SJSA1 (cell line): ENCODE measurements at places on chromosomes 11 and 22. TPM values are rescaled to one million over a fixed set of nuclear protein-coding genes. Genes with fewer than 3 reads are reported as not detected.
A peak's percentile ranks its signal among the peaks of the same experiment; 100 is the strongest.

TRIM49 gene
- total RNA-seq, result not detected in 2 replicates

YIF1A gene
- total RNA-seq, result 162 and 245 TPM in 2 replicates

- no peaks in the 10 kb centered on the region for H3K27me3 ChIP-seq
- no peaks in the 10 kb centered on the region for H3K36me3 ChIP-seq
- H3K4me3 ChIP-seq, result peak within 1 kb of the TSS; percentile 65
Observed at GRCh38 chr11:71252269-71252769, at the start of gene SHANK2. SHANK2 (minus strand) TSS chr11:71252577; CDS start chr11:71147326, 105,251 bp downstream.

DNA sequence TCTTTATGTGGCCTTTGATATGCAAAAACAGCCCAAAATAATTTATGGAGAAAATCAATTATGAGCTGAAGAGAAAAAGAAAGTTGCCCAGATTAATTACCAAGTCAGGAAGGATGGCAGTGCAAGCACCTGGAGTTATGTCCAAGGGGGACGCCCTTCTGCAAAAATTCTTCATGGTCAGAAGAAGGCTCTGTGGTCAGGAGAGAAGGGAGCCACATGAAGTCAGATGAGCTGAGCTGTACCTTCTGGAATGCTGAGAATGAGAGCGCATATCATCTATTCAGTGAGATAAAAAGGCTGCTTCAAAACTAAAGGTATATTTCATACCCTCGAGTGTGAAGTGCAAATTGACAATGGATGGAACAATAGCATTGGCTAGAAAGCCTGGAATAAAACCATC lies 607.4 kb downstream of the NTM start:
- H3K27me3 ChIP-seq, result no peaks in the 10 kb centered on the region
- DNase-seq, result peak; percentile 42
- no peak overlapping the region for H3K27ac ChIP-seq
- peaks cover 16% of the 10 kb centered on the region for H3K4me1 ChIP-seq
- no peaks in the 10 kb centered on the region for H3K36me3 ChIP-seq

DNA sequence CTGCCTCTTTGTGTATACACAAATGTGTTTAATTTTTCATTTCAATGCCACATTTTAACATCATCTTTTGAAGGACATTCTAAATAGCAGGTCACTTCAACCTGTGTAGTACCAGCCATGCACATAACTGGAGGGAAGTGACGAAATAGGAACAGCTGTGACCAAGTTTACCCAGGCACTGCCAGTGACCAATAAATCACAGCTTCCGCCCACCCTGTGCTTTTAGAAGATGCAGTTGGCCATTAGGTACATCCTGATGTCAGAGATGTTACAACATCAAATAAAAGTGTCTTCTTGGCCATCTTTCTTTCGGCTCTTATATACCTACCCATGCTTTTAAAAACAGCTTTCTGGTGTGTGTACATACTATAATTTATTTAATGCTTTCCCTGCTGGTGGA lies 7.8 kb downstream of the LDLRAD3 start:
- no peaks in the 10 kb centered on the region for H3K4me1 ChIP-seq
- DNase-seq, result no peak
- no peak overlapping the region for H3K4me3 ChIP-seq

GRCh38 chr11:106456647-106457046 lies 379.2 kb downstream of the AASDHPPT start:
- no peak overlapping the region for H3K27ac ChIP-seq
- H3K36me3 ChIP-seq, result no peaks in the 10 kb centered on the region
- H3K27me3 ChIP-seq, result no peaks in the 10 kb centered on the region
- DNase-seq, result no peak

GRCh38 chr22:19974935-19975706 lies 33.5 kb upstream of the TXNRD2 start:
- no peak overlapping the region for H3K4me3 ChIP-seq
- DNase-seq, result no peak
- no peak overlapping the region for H3K27ac ChIP-seq
- H3K27me3 ChIP-seq, result no peaks in the 10 kb centered on the region
- peaks cover 7% of the 10 kb centered on the region for H3K36me3 ChIP-seq

KRTAP5-8 gene
- total RNA-seq, result not detected in 2 replicates

APOA5 gene
- total RNA-seq, result not detected in 2 replicates

- DNase-seq, result no peak
- H3K27me3 ChIP-seq, result no peaks in the 10 kb centered on the region
- H3K36me3 ChIP-seq, result no peaks in the 10 kb centered on the region
- no peak overlapping the region for H3K4me3 ChIP-seq
Observed at GRCh38 chr11:21396342-21397008, 727.1 kb downstream of the NELL1 start.

GRCh38 chr11:112357488-112357887 lies 96.8 kb upstream of the PLET1 start:
- no peak overlapping the region for H3K27ac ChIP-seq
- no peaks in the 10 kb centered on the region for H3K36me3 ChIP-seq
- H3K4me1 ChIP-seq, result no peaks in the 10 kb centered on the region
- no peak for DNase-seq

GRCh38 chr11:14974515-14975251 lies 2.5 kb upstream of the CALCA start:
- no peaks in the 10 kb centered on the region for H3K36me3 ChIP-seq
- no peaks in the 10 kb centered on the region for H3K4me1 ChIP-seq
- peaks cover 66% of the 10 kb centered on the region for H3K27me3 ChIP-seq
- no peak overlapping the region for H3K4me3 ChIP-seq
- H3K27ac ChIP-seq, result no peak overlapping the region

FAM227A gene
- total RNA-seq, result 0.42 TPM in 1 of 2 replicates, not detected in the other

DNA sequence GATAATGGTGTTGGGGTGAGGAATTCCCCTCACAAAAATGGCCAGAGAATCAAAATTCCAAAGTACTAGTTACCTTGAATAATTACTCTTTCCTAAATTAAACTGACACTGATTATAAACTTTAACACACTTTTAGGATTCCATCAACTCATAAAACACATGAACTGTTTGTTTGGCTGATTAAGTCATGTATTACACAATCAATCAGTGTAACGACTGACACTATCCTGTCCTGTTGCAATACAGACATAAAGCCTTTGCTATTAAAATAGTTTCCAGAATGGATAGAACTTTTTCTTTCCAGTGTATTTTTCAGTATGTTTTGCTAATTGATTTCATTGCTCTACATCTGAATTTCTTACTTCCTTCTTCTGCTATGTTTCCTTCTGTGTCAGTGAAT lies 1709.4 kb upstream of the RAG2 start:
- DNase-seq, result no peak
- no peak overlapping the region for H3K4me3 ChIP-seq
- no peaks in the 10 kb centered on the region for H3K27me3 ChIP-seq
- no peaks in the 10 kb centered on the region for H3K36me3 ChIP-seq
- H3K4me1 ChIP-seq, result no peaks in the 10 kb centered on the region
- no peak overlapping the region for H3K27ac ChIP-seq

DNA sequence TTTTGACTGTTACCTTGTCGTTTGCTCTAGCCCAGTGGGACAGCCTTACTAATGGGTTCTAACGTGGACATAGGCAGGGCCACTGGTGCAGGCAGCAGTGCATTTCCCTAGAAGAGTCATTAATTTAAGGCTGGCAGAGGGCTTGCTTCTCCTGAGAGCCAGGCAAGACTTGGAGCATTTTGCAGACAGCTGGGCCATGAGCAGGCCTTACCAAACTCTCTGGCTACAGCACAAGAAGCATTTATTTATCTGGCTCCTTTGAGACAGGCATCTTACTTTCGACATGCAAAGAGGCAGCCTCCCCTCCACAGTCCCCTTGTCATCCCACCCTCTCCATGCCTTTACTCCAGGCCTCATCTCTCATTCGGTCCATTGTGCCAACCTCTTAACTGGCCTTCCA lies 139.9 kb downstream of the CSNK2A3 start:
- no peaks in the 10 kb centered on the region for H3K27me3 ChIP-seq
- no peaks in the 10 kb centered on the region for H3K4me1 ChIP-seq
- H3K4me3 ChIP-seq, result no peak overlapping the region
- no peak overlapping the region for H3K27ac ChIP-seq
- H3K36me3 ChIP-seq, result no peaks in the 10 kb centered on the region
- DNase-seq, result no peak

DNA sequence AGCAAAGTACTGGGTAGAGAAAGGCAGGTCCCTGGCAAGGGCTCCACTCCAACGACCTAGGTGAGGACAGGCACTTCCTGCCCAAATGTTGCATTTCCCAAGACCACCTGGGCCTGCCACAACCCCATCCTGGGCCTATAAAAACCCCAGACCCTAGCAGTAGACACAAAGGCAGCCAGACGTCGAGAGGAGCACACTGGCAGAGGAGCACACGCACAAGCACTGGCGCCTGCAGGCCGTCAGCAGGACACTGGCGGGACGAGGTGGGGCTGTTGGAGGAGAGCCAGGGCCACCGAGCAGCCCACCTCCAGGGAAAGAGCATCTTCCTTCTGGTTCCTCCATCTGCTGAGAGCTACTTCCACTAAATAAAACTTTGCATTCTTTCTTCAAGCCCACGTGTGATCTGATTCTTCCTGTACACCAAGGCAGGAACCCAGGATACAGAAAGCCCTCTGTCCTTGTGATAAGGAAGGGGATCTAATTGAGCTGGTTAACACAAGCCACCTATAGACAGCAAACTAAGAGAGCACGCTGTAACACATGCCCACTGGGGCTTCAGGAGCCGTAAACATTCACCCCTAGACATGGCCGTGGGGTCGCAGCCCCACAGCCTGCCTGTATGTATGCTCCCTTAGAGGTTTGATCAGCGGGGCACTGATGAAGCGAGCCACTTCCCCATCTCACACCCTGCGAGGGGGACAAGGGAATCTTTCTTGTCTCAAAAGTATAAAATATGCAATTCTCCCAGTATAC lies 89.7 kb upstream of the MTMR2 start:
- H3K4me1 ChIP-seq, result peaks cover 25% of the 10 kb centered on the region
- no peaks in the 10 kb centered on the region for H3K27me3 ChIP-seq
- no peaks in the 10 kb centered on the region for H3K36me3 ChIP-seq
- no peak for DNase-seq
- no peak overlapping the region for H3K27ac ChIP-seq
- no peak overlapping the region for H3K4me3 ChIP-seq

- peaks cover 26% of the 10 kb centered on the region for H3K4me1 ChIP-seq
- DNase-seq, result no peak
- no peaks in the 10 kb centered on the region for H3K36me3 ChIP-seq
- no peak overlapping the region for H3K27ac ChIP-seq
Observed at GRCh38 chr11:13114566-13115379, 105.7 kb downstream of the RASSF10 start.

- H3K36me3 ChIP-seq, result no peaks in the 10 kb centered on the region
- no peaks in the 10 kb centered on the region for H3K4me1 ChIP-seq
- DNase-seq, result no peak
- no peak overlapping the region for H3K27ac ChIP-seq
- H3K27me3 ChIP-seq, result no peaks in the 10 kb centered on the region
Observed at GRCh38 chr11:75762885-75763284, 5.7 kb upstream of the DGAT2 start.

GRCh38 chr22:21642584-21643448 lies 714 bp downstream of the SDF2L1 start:
- no peaks in the 10 kb centered on the region for H3K27me3 ChIP-seq
- H3K36me3 ChIP-seq, result peaks cover 24% of the 10 kb centered on the region
- peak overlapping the region; percentile 67 for H3K4me3 ChIP-seq
- peak; percentile 76 for DNase-seq
- H3K4me1 ChIP-seq, result peaks cover 14% of the 10 kb centered on the region
- H3K27ac ChIP-seq, result peak overlapping the region; percentile 55

GRCh38 chr22:48944751-48945620 lies 882.7 kb downstream of the BRD1 start:
- H3K4me1 ChIP-seq, result no peaks in the 10 kb centered on the region
- DNase-seq, result peak; percentile 35
- H3K4me3 ChIP-seq, result no peak overlapping the region
- H3K36me3 ChIP-seq, result no peaks in the 10 kb centered on the region

- H3K27ac ChIP-seq, result peak overlapping the region; percentile 99
- H3K4me3 ChIP-seq, result no peak overlapping the region
- DNase-seq, result no peak
- peaks cover 45% of the 10 kb centered on the region for H3K4me1 ChIP-seq
- no peaks in the 10 kb centered on the region; the same call in 1 of the 2 replicates for H3K36me3 ChIP-seq
- no peaks in the 10 kb centered on the region for H3K27me3 ChIP-seq
Observed at GRCh38 chr11:46249103-46249937, 28.1 kb upstream of the CREB3L1 start.

DNA sequence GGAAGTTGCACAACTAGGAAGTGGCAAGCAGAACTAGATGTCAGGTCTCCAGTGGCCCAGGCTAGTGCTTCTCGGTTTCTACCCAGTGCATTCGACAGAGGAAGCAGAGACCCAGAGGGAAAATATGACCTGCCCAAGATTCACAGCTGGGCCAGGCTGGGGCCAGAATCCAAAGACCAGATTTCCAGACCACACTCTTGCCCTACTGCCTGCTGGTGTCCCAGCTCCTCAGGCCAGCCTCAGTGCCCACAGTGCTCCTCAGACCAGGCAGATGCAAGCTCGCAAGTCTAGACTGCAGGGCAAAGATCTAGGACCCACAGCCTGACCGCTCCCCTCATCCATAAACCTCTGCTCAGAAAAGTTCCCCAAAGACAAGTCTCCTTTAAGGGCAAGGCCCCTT lies 262.6 kb downstream of the BUD13 start:
- H3K27ac ChIP-seq, result no peak overlapping the region
- no peak overlapping the region for H3K4me3 ChIP-seq
- DNase-seq, result no peak
- H3K4me1 ChIP-seq, result no peaks in the 10 kb centered on the region

DNA sequence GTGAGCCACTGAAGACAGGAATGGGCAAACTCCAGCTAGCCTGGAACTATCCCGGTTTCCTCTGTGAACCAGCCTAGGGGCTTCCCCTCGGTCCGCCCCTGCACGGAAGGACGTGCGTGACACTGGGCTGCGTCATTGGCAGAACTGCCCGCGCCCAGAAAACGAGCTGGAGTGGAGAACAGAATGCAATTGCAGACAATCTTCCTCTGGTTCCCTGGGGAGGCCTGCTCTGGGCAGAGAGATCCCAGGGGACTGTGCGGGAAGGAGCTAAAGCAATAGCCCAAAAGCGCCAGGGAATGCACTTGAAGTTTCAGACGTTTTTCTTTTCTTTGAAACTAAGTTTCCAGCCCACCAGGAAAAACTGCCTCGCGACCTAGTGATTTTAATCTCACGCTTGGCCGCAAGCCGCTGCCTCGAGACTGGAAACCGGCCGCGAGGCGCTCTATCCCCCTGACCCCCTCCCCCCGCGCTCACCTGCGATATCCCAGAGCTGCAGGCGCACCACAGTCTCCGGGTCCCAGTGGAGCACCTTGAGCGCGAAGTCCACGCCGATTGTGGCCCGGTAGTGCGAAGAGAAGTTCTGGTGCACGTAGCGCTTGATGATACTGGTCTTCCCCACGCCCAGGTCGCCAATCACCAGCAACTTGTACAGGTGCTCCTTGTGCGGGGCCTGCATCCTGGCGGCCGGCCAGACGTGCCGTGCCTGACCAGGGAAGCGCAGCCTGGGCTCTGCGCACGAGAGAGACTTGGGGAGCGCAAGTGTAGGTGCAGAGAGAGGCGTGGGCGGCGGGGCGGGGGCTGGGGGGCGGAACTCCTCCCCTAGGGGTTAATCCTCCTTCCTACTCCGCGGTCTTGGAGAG lies at the start of gene RAB38:
Gene RAB38 (minus strand): TSS at position 735 of the 860 bp plus-strand sequence. CDS start 59 bp downstream, at position 676.
- H3K27me3 ChIP-seq, result no peaks in the 10 kb centered on the region
- no peaks in the 10 kb centered on the region for H3K4me1 ChIP-seq
- no peak for DNase-seq
- no peak within 1 kb of the TSS for H3K27ac ChIP-seq
- H3K36me3 ChIP-seq, result no peaks in the 10 kb centered on the region

GRCh38 chr11:61193596-61193995 lies 9.7 kb upstream of the PGA3 start:
- no peaks in the 10 kb centered on the region for H3K36me3 ChIP-seq
- peak; percentile 49 for DNase-seq
- no peak overlapping the region for H3K4me3 ChIP-seq
- H3K27ac ChIP-seq, result no peak overlapping the region

GRCh38 chr11:75760710-75761493 lies 7.7 kb upstream of the DGAT2 start:
- DNase-seq, result no peak
- H3K27ac ChIP-seq, result no peak overlapping the region
- H3K4me3 ChIP-seq, result no peak overlapping the region
- no peaks in the 10 kb centered on the region for H3K4me1 ChIP-seq
